Endothelial cell (in vitro differentiated cells): ENCODE measurements at places on chromosomes 11 and 22.

DNA sequence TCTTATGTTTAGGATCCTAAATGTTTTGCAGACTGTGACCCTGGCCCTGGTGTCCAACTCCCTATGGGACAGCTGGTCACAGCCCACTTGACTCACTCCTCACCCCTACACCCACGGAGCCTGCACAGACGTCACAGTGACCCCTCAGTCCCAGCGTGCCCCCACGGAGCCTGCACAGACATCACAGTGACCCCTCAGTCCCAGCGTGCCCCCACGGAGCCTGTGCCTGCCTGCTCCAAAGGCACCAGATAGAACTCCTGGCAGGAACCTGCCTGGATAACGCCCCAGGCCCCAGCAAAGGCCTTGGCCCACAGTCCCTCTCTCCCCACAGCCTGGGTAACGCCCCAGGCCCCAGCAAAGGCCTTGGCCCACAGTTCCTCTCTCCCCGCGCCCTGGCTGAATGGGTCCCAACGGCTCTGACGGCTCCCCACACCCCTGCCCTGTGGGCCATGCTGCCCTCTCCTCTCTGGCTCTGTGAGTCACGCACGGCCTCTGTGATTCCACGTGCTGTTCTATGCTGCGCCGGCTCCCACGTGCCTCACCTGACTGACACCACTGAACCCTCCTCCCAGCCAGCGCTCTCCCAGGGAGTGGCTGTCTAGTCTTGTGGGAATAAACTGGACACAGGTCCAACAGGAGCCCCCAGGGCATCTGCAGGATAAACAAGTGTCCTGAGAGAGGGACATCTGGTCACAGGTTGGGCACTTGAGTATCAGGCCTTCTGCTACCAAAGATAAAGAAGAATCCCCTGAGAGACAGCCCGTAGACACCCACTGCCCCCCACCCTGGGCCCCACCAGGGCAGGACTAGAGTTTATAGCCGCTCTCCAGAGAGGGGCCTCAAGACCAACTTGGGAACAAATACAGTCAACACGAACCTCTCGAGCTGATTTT, 250.3 kb downstream of the BRD1 start:
- DNase-seq: no peak
- H3K36me3 ChIP-seq: no peaks in the 10 kb centered on the region
- no peak overlapping the region for H3K27ac ChIP-seq

- H3K4me1 ChIP-seq: peaks cover 8% of the 10 kb centered on the region
- no peak for DNase-seq
- no peak overlapping the region for H3K4me3 ChIP-seq
- H3K27me3 ChIP-seq: no peaks in the 10 kb centered on the region
These were observed 72.5 kb upstream of the C11orf87 start for GRCh38 chr11:109349276-109350080.

DNA sequence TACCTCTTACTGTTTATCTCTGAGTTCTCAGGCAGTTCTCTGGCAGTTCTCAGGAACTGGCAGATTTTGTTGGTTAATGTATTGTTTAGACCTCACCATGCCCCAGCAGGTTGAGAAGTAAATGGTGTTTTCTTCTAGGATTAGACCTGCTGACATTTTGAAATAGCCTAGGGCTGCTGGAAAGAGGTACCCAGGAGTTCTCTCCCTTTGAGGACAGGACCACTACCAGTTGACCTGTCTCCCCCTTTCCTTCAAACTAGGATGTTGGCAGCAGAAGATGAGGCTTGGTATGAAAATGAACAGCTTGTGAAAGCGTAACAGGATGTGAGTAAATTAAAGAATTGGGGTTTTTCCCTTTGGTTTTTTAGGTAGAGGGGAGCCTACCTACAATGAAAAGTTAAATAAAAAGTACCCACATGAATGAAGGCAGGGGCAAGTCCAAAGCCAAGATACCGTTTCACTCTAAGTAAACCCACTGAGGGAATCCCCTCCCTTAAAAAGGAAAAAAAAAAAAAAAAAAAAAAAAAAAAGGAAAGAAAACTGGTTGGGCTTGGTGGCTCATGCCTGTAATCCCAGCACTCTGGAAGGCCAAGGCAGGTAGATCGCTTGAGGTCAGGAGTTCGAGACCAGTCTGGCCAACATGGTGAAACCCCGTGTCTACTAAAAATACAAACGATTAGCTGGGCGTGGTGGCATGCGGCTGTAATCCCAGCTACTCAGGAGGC, 96.2 kb downstream of the PDHX start:
- H3K36me3 ChIP-seq: no peaks in the 10 kb centered on the region
- H3K27ac ChIP-seq: no peak overlapping the region
- H3K4me3 ChIP-seq: no peak overlapping the region
- H3K27me3 ChIP-seq: peaks cover 1% of the 10 kb centered on the region

GRCh38 chr11:38446336-38446735, 1848.3 kb upstream of the RAG2 start:
- no peaks in the 10 kb centered on the region for H3K4me1 ChIP-seq
- DNase-seq: no peak
- no peaks in the 10 kb centered on the region for H3K27me3 ChIP-seq
- H3K27ac ChIP-seq: no peak overlapping the region
- H3K4me3 ChIP-seq: no peak overlapping the region
- no peaks in the 10 kb centered on the region for H3K36me3 ChIP-seq

GRCh38 chr11:72812967-72813739, 1.1 kb upstream of the ATG16L2 start:
- peak; percentile 61 for DNase-seq
- peak overlapping the region; percentile 91 for H3K4me3 ChIP-seq
- peak overlapping the region; percentile 67 for H3K27ac ChIP-seq
- H3K36me3 ChIP-seq: peaks cover 11% of the 10 kb centered on the region
- peaks cover 6% of the 10 kb centered on the region for H3K27me3 ChIP-seq
